ENCODE measurements at places on chromosomes 16 and 17.

DNA sequence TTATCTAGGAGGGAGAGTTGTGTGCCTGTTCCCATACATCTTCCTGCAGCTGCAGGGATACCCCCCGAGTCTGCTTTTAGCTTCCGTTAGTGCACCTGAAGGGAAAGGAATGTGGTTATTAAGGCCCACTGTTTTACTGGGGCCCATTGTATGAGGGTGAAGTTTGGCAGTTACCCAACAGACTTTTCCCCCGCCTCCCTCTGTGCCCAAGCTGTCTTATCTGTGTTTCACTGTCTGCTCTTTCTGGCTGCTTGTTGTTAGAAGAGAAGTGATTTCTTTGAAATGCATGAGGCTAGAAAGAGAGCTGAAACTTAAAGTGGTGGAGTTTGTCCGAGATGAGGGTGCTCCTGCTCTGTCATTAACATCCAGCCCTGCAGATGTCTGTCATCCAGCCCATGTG lies 7.4 kb upstream of the OR1A2 start:
- ATAC-seq = no peak

- peak; percentile 29 for ATAC-seq
These were observed 11.8 kb upstream of the CIBAR2 start for GRCh38 chr16:85123891-85124635.

DNA sequence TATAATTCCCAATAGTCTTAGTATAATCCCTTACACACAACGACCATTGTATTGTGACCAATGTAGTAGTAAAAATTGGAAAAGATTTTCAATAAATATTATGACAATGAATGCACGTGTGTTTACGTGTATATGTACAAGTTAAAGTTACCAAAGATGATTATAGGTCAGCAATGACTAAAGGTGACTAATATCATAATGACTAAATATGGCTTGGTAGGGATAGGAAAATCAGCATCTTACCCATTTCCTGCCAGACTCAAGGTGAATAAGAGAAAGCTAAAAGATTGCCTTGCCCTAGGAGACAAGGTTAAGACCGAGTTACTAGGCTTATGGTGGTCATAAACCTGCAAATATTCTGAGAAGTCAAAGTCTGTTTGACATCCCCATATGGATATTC lies 34.4 kb downstream of the CPD start:
- ATAC-seq = no peak

DNA sequence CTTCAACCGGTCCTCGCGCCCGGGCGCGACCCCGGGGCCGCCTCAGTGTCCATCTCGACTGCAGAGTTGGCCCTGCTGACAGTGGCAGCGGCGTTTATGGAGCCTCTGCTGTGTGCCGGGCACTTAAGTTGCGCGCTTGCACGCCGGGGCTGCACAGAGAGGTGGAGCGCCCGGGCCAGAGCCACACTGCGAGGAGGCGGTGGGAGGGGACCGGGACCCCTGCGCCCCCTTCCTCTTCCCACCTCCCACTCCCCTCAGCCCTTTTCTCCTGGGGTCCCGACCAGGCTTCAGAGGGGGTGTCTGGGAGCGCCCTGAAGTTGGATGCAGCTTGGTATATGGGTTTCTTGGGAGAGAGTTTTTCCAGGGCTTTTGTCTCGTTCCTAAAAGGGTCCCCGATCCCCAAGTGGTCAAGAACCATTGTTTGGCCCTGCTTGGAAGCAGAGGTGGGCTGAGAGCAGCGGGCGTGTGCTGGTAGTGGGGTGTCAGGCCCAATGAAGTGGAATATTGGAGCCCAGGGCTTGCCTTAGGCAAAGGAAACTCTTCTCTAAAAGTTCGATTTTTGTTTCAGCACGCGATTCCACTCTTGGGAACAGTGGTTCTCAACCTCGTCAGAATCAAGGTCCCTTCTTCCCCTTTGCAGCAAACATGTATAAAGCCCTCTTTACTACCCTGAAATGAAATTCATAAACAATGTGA lies 605 bp downstream of the MRTFB start:
- ATAC-seq = peak; percentile 68

GRCh38 chr16:10370096-10370726 lies 15.7 kb upstream of the ATF7IP2 start:
- no peak for ATAC-seq

- ATAC-seq = no peak
These were observed 11.5 kb downstream of the CDH16 start for GRCh38 chr16:66906916-66907836.

- ATAC-seq = no peak
These were observed 1.4 kb upstream of the IL34 start for GRCh38 chr16:70644763-70645597.

DNA sequence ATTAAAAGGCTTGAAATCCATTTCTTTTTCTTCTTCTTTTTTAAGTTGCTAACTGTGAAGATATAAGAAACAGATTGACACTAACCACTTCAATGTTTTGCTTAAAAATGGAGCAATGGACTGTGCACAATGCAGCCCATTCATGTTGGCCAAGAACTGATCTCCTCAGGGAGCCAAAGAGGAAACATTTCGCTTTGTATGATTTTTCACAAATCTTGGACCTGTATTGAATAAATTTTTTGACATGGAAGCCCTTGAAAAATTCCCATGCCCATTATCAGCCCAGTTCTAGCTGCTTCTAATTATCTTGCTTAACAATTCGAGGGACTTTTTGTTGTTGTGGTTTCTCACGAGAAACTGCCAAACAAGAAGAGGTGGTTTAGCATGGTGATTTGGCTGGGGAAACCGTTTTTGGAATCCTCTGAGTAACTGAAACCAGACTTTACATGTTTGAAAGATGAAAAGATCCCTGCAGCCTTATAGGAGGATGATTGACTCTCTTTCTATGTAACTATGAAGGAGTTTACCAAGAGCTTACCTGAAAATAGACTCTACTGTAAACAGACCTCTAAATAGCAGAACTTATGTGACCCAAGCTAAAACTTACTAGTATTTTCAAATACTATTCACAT lies 1389.4 kb upstream of the GOT2 start:
- no peak for ATAC-seq

DNA sequence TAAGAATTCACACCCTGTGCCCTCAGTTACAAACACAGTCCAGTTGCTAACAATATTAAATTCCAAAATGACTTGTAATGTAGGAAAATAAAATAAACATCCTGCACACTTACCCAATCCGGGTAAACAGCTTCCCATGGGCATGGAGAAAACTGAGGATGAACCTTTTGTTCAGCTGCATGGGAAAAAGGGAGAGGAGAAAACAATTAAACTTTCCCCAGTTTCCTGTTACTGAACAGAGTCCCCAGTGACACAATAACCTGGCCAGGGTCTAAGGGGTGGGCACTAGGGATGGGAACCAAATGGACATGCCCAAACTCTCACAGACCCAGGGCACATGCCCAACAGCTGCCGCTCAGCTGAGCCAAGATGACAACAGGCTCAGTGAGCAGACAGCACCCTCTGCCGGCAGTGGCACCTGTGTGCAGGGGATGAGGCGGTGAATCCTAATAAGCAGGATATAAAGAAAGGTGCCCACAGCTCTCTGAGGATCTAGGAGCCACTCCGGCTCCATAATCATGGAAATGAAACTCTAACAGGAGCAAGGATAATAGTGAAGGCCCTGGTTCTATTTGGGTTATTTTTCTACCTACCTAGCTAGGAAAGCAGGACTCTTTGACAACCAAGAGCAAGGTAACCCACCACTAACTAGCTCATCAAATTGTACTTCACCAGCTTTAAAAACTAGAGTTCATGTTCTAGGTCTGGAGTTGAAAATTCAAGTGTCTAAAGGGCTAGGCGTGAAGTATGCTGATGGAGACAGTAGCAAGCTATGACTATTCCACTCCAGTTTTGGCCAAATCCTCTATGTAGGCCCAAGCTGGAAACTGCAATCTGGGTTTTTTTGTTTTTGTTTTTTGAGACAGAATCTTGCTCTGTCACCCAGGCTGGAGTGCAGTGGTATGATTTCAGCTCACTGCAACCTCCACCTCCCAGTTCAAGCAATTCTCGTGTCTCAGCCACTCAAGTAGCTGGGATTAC lies 58.8 kb downstream of the SMG6 start:
- peak; percentile 93 for ATAC-seq

DNA sequence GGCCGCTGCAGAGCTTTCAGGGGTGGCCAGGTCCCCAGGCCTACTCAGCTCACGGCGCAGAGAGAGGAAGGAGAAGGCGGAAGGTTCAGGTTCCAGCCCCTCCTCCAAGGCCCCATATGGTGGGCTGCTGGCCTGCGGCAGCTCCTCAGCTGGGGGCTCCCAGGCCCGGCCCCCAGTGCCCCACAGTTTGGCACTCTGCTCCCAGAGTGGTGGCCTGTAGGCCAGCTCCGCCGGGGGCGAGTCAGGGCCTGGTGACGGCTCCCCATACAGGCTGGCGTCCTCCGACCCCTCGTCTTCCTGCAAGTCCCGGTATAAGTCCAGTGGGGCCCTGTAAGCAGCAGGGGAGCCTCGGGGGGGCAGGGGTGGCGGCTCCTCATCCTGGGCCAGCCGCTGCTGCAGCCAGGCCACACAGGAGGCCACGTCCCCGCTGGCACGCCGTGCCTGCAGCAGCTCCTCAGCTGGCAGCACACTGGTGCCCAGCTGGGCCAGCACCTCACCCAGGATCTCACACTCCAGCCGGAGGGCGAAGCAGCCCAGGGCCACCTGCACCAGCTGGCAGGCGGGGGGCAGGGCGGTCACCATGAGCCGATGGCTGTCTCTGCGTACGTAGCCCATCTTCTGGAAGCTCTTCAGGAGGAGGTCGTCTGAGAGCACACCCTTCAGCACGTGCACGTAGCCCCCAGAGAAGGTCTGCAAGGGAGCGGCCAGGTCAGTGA lies 3.7 kb downstream of the SPATA2L start:
- no peak for ATAC-seq

- ATAC-seq = no peak
These were observed 11.1 kb downstream of the TRPV1 start for GRCh38 chr17:3598078-3598477.

DNA sequence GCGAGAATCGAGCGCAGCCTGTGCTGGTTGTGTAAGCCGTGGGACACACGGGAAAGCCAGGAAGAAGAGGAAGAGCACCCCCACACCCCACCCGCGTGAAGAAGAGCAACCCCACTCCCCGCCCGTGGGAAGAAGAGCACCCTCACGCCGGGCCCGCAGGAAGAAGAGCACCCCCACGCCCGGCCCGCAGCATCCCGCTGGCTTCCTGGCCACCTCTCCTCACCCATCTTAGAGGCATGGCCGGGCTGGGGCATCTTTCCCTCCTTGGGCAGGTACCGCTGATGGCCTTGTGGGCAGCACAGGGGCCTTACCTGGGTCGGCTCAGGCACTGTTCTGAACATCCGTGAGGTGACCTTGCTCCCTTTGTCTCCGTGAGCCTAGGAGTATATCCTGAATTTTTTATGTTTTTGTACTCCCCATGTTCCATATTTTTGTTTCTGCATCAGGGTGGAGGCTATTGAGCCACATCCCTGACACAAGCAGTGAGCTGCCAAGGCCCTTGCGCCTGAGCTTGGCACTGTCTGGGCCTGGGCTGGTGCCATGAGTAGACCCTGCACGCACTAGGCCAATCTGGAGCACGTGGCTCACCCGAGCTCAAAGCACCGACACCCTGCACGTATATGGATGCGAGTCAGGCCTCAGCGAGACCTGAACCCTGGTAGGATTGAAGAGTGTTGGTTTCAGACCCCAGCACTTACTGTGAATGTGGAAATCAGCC lies 71.4 kb upstream of the KCTD5 start:
- ATAC-seq = no peak

DNA sequence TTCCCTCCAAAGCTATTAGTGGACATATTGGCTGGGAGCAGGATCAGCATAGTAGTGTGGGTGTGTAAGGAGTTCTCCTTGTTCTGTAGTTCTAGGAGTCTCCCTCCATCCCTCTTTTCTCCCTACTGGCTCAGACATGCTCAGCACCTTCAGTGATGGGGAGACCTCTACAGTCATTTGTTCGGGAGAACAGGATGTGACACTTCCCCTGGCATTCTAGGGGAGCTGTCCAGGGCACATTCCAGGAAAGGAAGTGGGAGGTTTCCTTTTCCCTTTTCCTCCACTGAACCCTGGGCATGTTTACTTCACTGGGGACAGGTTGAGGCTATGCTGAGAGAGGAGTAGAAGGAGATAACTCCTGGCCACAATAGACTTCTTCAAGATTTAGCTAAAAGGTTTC lies 86.5 kb downstream of the MYH13 start:
- no peak for ATAC-seq

DNA sequence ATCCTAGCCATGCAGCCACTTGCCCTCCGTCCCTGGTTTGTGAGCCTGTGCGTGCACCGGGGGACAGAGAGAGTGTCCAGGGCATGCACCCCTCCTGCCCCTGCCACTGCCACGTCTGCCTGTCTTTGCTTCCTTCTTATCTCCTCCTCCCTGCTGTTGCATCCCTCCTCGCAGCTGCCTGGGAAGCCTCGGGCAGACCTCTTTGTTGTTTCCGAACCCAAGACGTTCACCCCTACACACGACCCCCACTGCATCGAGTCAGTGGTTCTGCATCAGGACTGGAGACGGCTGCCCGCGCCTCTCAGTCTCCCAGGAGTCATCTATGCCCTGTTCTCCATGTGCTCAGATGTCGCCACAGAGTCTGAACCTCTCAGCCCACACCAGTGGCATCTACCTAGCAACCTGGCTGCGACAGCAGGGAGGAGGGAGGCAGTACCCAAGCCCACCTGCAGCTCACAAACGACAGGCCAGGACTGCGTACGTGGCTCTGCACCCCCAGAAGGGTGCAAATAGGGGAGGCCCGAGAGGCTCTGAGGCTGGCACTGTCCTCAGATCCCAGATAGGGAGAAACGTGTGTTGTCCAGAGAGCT lies 5.2 kb downstream of the TIMP2 start:
- no peak for ATAC-seq

GRCh38 chr17:73088561-73088960 lies 3.9 kb downstream of the SLC39A11 start:
- no peak for ATAC-seq

Data from SK-N-SH treated with all-trans-retinoic acid at 6 μM for 48 hours (cell line).